ENCODE measurements at places on chromosomes 4 and X. TPM values are rescaled to one million over a fixed set of nuclear protein-coding genes. Genes with fewer than 3 reads are reported as not detected.

Gene C4orf50
- total RNA-seq = 0.02 TPM

Gene SEC24B
- 29.3 TPM for total RNA-seq

DNA sequence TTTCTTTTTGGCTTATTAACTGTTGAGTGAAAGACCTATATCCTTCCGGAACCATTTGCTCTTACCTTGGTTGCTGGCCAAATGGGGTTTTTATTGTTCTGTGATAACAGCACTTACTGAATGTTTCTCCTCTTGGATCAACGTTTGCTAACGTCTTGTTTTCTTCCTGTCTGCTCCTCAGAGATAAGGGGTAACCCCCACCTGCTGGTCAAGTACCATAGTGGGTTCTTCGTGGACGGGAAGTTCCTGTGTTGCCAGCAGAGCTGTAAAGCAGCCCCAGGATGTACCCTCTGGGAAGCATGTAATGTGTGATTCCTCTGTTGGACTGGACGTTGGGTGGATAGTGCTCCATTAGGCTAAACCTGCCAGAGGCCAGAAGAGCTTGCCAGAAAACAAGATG is 15.3 kb downstream of the BMX start:
- no peak for DNase-seq

- no peak for DNase-seq
Observed at GRCh38 chr4:65383589-65384305, 286.5 kb downstream of the EPHA5 start.

- DNase-seq = peak; percentile 64
Observed at GRCh38 chr4:1711571-1712215, 426 bp downstream of the SLBP start.

DNA sequence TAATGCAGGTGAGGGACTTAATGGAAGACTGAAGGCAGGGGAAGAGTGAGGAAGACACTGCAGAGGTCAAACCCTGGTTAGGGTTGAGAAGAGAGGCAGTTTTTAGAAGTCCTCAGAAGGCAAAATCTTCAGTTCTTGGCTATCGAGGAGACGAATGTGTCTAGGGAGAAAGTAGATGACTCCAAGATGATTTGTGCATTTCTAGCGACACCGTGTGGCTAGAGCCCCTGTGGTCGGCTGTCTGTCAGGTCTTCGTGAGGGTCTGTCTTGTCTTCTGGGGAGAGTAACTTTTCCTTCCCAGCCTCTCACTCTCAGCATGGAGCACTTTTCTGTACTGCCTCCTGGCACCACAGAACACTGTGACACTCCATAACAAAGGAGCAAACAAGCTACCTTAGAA is 458.1 kb downstream of the STIM2 start:
- peak; percentile 28 for DNase-seq

GRCh38 chrX:22536746-22537304 is 264.1 kb downstream of the CBLL2 start:
- no peak for DNase-seq

DNA sequence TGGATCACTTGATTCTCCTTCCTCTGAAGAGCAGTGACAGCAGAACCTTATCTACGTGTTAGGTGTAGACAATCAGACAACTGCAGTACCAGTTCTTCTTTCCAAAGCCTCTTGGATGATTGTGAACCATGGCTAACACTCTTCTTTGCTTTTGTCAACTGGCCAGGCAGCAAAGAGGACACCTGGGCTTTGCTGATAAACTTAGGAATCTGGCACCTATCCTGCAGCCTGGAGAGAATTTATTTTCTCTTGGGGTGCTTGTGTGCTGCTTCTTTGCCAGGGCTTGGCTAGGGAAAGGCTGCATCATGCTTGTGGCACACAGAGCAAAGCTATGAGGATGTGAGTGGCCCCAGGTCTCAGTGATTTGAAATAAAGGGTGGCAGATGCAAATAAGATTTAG is 77.4 kb downstream of the ANAPC4 start:
- no peak for DNase-seq

Gene ACOX3
- total RNA-seq = 25.8 TPM

Gene IL21
- not detected for total RNA-seq

- DNase-seq = peak; percentile 32
Observed at GRCh38 chrX:100449696-100450608, 39.9 kb upstream of the PCDH19 start.

Gene MAGEA10
- total RNA-seq = not detected

DNA sequence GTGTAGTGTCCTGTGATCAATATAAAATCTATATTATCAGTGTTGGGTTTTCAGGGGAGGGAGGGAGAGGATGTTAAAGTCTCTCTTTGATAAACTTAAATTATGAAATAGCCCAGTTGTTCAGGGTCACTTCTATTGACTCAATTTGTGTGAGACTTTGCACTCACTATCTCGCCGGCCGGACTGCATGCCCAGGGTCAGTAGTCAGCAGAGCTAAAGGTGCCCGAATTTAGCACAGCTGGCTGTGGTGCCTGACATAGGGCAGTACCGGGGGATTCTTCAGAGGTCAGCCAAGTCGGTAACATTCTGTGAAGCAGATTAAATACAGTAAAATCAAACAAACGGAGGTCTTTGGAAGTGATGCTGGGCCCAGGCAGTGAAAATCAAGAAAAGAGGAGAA is 19.2 kb downstream of the GABRQ start:
- no peak for DNase-seq

DNA sequence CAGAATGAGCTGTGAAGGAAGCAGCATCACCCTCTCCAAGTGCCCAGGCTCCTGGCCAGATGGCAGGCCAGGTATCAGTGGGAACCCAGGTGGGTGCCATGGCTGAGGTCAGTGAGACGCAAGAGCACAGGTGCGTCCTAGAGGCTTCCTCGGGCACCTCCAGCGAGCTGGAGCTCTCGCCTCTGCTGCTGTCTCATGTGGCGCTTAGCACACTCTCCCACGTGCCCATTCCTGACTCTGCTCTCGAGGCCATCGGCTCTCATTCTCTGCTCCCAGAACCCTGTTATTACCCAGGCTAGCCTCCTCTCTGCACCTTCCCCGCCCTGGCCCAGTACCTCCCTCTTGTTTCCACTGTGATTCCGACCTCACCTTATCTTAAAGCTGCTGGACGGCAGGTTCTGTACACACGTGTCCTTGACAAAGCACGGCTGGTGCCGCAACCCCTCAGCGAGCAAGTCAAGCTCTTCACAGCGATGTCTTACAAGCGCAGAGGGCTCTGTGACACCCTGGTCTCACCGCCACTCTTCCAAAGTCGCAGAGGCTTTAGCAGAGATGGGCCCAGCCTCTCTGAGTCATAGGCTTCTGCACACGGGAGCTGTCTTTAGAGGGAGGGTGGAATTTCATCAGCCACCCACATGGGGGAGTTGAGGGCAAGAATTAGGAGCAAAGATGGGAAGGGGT is 15.4 kb upstream of the MSANTD1 start:
- no peak for DNase-seq

DNA sequence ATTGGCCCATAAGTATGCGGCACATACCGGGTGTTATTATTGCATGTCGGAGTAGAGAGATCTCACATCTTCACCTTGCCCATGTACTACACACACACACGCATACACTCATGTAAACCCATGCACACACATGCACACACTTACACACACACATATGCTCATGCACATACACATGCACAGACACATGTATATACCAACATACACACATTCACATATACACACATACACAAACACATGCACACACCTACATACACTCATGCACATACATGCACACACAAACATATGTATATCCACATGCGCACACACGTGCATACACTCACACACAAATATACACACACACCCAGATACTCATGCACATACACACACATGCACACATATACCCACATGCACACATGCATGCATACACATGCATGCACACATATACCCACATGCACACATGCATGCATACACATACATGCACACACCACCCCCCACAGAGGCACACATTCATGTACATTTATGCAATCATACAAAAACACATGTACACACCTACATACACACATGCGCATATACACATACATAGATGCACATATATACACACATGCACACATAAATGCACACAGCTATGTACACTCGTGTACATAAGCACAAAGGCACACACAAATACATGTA is 11.2 kb downstream of the CYP4V2 start:
- no peak for DNase-seq

GRCh38 chr4:47784222-47784621 is 53.6 kb downstream of the CORIN start:
- DNase-seq = no peak

- DNase-seq = no peak
Observed at GRCh38 chr4:10011885-10012284, 9.4 kb downstream of the SLC2A9 start.

GRCh38 chr4:10085828-10086505 is 30.6 kb downstream of the WDR1 start:
- peak; percentile 8 for DNase-seq

GRCh38 chrX:134572816-134573682 is 85.2 kb downstream of the PLAC1 start:
- no peak for DNase-seq

- peak; percentile 28 for DNase-seq
Observed at GRCh38 chr4:2836391-2836859, 7.2 kb upstream of the ADD1 start.

Gene NALF2
- total RNA-seq = 53.3 TPM

Gene PNCK
- 14.5 TPM for total RNA-seq

GRCh38 chr4:178255172-178255571 is 812.9 kb upstream of the AGA start:
- no peak for DNase-seq

DNA sequence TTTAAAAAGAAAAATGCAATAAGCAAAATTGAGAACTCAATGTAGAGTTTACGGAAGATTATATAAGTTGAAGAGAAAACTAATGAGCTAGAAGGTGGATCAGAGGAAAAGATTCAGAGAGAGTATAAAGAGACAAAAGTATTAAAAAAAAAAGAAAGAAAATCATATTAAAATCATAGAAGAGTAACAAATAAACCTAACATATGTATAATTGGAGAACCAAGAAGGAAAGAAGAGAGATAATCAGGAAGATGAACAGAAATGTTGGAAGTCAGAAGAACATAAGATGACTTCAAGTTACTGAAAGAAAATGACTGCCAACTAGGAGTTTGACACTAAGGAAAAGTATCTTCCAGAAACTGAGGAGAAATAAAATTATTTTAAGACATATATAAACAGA is 34.3 kb upstream of the ANTXR2 start:
- DNase-seq = no peak

GRCh38 chrX:2507904-2508627 is 7.3 kb upstream of the DHRSX start:
- no peak for DNase-seq

Gene GPR173
- 0.50 TPM for total RNA-seq

Gene SYNPO2
- 188 TPM for total RNA-seq

DNA sequence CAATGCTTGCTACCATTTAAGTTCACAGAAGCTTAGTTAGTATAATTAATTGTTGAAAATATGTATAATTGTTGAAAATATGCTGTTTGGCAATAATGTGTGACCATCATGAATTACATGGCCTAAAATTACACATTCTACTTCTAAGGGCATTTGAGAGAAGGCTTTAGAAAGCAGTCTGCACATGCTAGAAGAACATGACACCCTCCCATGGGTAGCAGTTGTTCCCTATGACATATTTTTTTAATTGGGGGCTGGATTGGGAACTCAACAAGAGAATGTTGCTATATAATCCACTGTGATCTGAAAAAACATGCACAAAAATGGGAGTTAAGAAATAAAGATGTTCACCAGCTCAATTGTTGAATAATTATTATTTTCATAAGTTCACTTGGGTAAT is 331.4 kb downstream of the ARHGAP24 start:
- no peak for DNase-seq

GRCh38 chr4:53459548-53459947 is 82.1 kb downstream of the FIP1L1 start:
- no peak for DNase-seq

Gene CT45A5
- total RNA-seq = not detected

GRCh38 chrX:46247456-46247855 is 297.8 kb downstream of the ZNF674 start:
- DNase-seq = no peak

- no peak for DNase-seq
Observed at GRCh38 chr4:133157460-133158160, 8.5 kb downstream of the PCDH10 start.

Gene ZFYVE28
- 5.6 TPM for total RNA-seq

- DNase-seq = peak; percentile 39
Observed at GRCh38 chrX:154734061-154734781, 16.7 kb downstream of the GAB3 start.

Gene SLC9B1
- 0.20 TPM for total RNA-seq

Gene BEX1
- total RNA-seq = 0.50 TPM

Data from left ventricle myocardium superior (tissue), 1 donor.